Mucosa of gallbladder (tissue), 1 donor: ENCODE measurements at places on chromosomes 13 and 19. TPM values are rescaled to one million over a fixed set of nuclear protein-coding genes. Genes with fewer than 3 reads are reported as not detected.

- DNase-seq = no peak
These were observed 179.9 kb downstream of the VWA8 start for GRCh38 chr13:41780715-41781706.

The CNN1 gene
- 1,051 TPM for total RNA-seq

DNA sequence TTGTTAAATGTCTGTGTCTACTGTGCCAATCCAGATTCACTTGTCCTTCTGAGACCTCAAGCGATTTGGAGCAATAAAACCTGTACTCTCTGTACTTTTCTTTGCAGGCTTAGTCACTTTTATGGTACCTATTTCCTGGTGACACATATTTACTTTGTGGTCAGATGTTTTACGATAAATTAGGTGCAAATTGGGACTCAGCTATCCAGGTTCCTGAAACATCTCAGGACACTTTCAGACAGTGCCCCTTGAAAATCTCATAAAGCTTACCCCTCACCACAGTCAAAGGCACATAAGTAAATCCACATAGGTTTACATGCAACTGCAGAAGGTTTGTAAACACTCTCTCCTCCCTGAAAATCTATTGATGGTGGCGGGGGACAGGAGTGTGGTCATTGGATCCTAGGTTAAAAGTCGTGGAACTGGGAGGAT is 438.8 kb downstream of the EFNB2 start:
- DNase-seq = no peak

DNA sequence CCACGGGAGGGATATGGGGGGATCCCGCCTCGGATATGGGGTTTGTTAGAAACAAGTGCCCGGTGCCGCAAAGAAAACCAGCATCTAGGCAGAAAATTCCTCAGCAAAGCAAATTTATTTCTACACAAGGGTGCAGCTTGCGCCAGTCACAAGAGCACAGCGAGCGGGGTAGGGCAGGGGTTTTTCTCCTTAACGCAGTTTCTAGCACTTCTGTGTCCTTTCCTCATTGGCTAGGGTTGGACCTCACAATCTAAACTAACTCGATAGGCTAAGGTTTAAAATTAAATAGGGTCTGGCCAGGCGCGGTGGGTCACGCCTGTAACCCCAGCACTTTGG is 595 bp downstream of the ZNF440 start:
- no peak for DNase-seq

- no peak for DNase-seq
These were observed 257.2 kb downstream of the DIAPH3 start for GRCh38 chr13:59906413-59907049.

The FLT1 gene
- total RNA-seq = 23.6 TPM
